ENCODE measurements at places on chromosomes 12 and 14. TPM values are rescaled to one million over a fixed set of nuclear protein-coding genes. Genes with fewer than 3 reads are reported as not detected.

DNA sequence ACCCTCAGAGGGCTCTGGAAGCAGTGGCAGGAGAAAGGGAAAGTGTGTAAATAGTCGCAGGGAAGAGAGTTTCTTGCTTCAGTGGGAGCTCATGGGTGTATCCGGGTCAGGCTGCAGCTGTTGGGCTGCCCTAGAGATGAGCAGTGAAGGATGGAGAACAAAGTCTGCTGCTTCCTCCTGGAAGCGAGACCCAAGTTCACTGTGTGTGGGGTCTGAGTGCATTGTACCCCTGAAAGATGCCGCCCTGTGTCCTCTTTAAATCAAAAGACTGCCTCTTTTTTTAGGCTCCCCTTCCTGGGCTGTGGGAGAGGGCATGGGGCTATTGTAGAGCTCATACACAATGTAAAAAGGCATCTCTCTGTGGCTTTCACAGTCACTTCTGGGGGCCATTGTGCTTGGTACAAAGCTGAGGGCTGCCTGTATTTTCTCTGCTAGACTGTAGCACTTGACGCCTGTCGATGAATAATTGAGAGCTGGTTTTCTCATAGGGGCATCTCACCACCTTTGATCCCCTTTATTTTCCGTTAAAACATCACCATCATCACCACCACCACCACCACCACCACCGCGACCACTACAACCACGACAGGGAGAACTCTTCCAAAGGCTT, 16.7 kb downstream of the CHST11 start:
- H3K27ac ChIP-seq, result no peak overlapping the region
- no peak for DNase-seq
- no peak overlapping the region for H3K4me3 ChIP-seq
- H3K4me1 ChIP-seq, result no peaks in the 10 kb centered on the region
- no peaks in the 10 kb centered on the region for H3K36me3 ChIP-seq
- H3K27me3 ChIP-seq, result no peaks in the 10 kb centered on the region

DNA sequence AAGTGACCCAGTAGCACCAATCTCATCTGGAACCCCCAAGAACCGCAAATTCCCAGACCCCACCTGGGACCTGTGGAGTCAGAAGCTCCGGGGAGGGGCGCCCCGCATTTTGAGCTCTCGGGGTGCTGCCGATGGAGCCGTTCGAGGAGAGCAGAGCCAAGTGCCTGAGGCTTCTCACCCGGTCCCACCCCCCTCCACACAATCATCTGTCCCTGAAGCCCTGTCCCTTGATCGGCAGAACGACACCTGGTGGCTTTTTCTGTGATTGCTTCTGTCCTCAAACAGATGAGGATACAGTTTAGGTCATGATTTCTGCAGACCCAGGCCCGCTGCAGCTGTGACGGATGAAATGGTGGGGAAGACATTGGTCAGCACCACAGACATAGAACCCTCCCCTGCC, 74.7 kb downstream of the NOC4L start:
- H3K4me1 ChIP-seq, result no peaks in the 10 kb centered on the region
- H3K4me3 ChIP-seq, result no peak overlapping the region
- no peaks in the 10 kb centered on the region for H3K36me3 ChIP-seq
- H3K27me3 ChIP-seq, result no peaks in the 10 kb centered on the region
- H3K27ac ChIP-seq, result no peak overlapping the region

DNA sequence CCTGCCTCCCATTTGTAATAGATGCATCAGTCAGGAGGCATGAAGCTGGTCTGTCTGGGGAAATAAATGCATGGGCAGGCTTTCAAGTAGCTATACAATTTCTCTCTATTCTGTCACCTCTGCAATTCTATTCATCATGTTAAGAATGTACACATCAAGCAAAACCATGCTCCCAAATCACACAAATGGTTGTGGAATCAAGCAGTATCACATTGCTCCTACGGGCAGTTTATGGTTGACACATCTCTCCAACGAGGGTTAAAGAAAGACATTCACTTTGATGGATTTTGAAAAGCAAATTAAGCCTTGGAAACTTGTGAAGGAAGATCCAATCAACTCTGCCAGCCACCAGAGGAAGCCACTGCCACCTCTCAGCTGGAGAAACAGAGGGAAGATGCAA, 1277.4 kb upstream of the TMEM132C start:
- H3K4me1 ChIP-seq, result no peaks in the 10 kb centered on the region
- no peak overlapping the region for H3K4me3 ChIP-seq
- no peak overlapping the region for H3K27ac ChIP-seq
- DNase-seq, result no peak

- H3K4me3 ChIP-seq, result no peak overlapping the region
- H3K27ac ChIP-seq, result no peak overlapping the region
- no peak for DNase-seq
- no peaks in the 10 kb centered on the region for H3K27me3 ChIP-seq
Measured at GRCh38 chr12:62135553-62136200, 124.5 kb upstream of the USP15 start.

DNA sequence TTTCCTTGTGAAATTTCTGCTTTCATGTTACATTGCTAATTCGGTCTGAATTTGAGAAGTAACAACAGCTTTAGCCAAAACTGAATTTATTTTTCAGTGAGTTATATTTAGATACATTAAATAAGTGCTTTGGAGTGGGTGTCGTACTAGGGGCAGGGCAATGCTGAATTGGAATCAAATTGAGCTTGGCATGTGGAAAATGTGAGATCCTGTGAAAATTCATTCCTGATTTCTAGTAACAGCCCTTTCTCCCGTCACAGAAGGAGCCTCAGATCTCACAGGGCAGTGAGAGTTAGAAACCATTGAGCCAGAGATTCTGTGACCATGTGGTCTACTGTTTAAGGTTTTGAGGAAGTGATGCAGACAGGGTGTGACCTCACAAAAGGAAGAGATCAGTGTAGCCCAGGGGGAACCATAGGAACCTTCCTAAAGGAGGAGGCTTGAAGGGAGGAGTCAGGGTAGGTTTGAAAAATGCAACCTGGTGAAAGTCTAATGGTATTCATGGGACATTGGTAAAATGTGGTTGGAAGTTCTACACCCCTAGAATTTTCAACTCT, 1136.8 kb downstream of the AACS start:
- H3K4me1 ChIP-seq, result no peaks in the 10 kb centered on the region
- no peak overlapping the region for H3K4me3 ChIP-seq

GRCh38 chr14:72291908-72292688, 359.9 kb downstream of the RGS6 start:
- H3K27me3 ChIP-seq, result no peaks in the 10 kb centered on the region
- H3K4me1 ChIP-seq, result no peaks in the 10 kb centered on the region
- no peaks in the 10 kb centered on the region for H3K36me3 ChIP-seq
- no peak overlapping the region for H3K27ac ChIP-seq

- no peaks in the 10 kb centered on the region for H3K4me1 ChIP-seq
- peaks cover 4% of the 10 kb centered on the region for H3K36me3 ChIP-seq
- H3K4me3 ChIP-seq, result no peak overlapping the region
Measured at GRCh38 chr12:53191096-53191884, 10.6 kb upstream of the CSAD start.

DNA sequence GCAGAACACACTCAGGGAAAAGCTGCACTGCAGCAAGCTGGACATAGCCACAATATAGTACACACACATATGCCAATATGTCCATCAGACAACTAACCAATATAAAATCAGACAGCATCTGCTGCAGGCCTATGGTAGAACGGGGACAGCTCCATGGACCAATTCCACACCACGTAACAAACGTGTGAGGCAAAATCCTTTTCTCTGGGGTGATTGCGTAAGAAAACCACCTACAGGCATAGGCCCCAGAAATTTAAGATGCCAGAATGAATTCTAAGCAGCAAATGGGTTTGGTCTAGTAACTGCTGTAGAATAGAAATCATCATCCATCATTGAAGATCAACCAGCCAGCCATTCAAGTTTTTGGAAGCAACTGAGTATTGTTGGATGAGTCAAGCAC, 368.9 kb upstream of the TMPO start:
- no peaks in the 10 kb centered on the region for H3K27me3 ChIP-seq
- no peaks in the 10 kb centered on the region for H3K4me1 ChIP-seq
- H3K4me3 ChIP-seq, result no peak overlapping the region
- no peak for DNase-seq
- H3K27ac ChIP-seq, result no peak overlapping the region

The PRB2 gene
- total RNA-seq, result not detected

GRCh38 chr12:18313306-18313705, 52.0 kb downstream of the PIK3C2G start:
- no peak for DNase-seq
- H3K4me1 ChIP-seq, result no peaks in the 10 kb centered on the region
- H3K27me3 ChIP-seq, result no peaks in the 10 kb centered on the region
- H3K27ac ChIP-seq, result no peak overlapping the region
- H3K4me3 ChIP-seq, result no peak overlapping the region
- no peaks in the 10 kb centered on the region for H3K36me3 ChIP-seq

DNA sequence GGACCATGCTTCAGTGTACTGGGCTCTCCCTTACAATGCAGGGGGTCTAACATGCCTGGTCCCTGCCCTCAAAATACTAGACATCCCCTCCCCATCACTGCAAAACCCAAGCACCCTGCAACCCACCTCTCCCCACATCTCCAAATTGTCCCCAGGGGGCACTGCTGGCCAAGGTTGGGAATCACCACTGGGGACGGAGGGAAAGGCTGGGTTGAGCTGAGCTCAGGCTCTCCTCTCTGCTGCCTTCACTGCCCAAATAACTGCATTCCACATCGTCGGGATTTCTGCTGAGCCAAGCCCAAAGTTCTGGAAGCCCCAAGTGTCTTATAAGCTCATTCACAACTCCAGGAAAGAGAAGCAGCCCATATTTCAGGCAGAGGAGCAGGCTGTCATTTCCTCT, 69.6 kb downstream of the NT5DC3 start:
- H3K36me3 ChIP-seq, result no peaks in the 10 kb centered on the region
- H3K27me3 ChIP-seq, result no peaks in the 10 kb centered on the region
- no peak overlapping the region for H3K4me3 ChIP-seq

The BDKRB2 gene
- 23.3 TPM for total RNA-seq

GRCh38 chr12:111121840-111122239, 201.5 kb upstream of the MYL2 start:
- no peaks in the 10 kb centered on the region for H3K27me3 ChIP-seq
- H3K4me1 ChIP-seq, result no peaks in the 10 kb centered on the region

DNA sequence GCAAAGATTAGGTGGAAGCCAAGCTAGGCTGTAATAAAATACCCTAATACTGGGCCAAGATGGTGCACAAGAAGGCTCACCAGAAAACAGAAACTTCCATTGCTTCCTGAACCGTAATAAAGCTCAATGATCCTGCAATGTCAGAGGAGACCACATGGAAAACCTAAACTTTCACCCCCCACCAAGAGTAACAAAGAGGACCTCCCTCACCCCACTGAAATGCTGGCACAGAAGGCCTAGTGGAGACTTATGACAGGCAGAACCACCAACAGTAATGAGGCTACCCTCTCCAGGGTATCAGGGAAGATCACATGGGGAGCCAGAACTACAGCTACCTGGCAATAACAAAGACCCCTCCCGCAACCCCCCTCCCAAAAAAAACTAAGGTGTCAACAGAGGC, 43.1 kb downstream of the CEP83 start:
- no peak for DNase-seq
- no peaks in the 10 kb centered on the region for H3K4me1 ChIP-seq
- H3K27ac ChIP-seq, result no peak overlapping the region
- H3K36me3 ChIP-seq, result no peaks in the 10 kb centered on the region

DNA sequence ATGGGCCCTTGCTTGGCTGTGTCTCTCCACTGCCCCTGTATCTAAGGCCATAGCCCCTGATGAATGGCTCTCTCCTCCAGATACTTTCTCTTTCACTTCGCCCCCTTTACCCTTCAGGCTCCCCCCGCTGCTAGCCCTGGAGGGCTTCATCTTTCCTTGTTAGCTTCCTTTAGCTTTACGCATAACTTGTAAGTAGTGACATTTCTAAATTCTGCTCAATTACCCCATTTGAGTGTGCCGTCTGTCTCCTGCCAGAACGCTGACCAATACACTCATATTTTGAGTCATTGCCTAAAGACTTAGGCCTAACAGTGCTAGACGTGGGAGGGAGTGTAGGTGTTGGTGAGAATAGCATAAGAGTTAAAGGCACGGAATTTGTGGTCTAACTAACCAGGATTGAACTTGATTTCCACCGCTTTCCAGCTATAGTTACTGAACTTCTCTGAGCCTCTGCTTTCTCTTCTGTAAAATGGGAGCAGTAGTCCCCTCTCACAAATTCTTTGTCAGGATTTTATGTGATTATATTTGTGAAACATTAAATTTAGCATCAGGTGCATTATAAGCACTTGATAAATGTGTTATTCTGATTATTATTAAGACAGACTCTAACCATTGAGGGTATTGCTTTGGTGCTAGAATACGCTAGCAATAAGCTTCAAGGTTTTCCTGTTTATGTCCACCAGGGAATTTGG, 129.3 kb downstream of the ZFP36L1 start:
- H3K36me3 ChIP-seq, result no peaks in the 10 kb centered on the region
- no peak overlapping the region for H3K4me3 ChIP-seq
- no peaks in the 10 kb centered on the region for H3K27me3 ChIP-seq
- peak overlapping the region; percentile 33 for H3K27ac ChIP-seq
- no peak for DNase-seq

DNA sequence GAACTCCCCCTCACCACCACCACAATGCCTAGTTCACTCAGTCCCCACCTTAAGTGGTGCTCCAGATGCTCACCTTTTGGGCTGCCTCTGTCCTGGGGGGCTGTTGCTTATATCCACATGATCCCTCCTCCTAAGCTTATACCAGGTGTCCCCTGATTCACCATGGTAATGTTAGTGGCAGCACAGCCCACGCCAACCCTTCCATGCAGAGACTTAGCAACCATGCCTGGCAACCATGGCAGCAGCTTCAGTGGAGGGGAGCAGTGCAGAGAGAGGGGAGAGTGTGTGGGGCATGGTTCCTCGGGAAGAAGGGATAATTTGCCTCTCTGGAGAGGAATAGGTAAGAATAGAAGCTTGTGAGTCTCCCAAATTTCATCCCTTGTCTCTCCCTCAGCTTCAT, 1.2 kb upstream of the DDN start:
- H3K4me1 ChIP-seq, result peaks cover 27% of the 10 kb centered on the region
- no peak overlapping the region for H3K4me3 ChIP-seq
- no peak for DNase-seq
- H3K36me3 ChIP-seq, result no peaks in the 10 kb centered on the region

- no peaks in the 10 kb centered on the region for H3K4me1 ChIP-seq
- DNase-seq, result no peak
- no peak overlapping the region for H3K27ac ChIP-seq
- H3K27me3 ChIP-seq, result no peaks in the 10 kb centered on the region
Measured at GRCh38 chr12:59023861-59024424, 103.6 kb upstream of the LRIG3 start.

- H3K27ac ChIP-seq, result no peak overlapping the region
- H3K4me3 ChIP-seq, result no peak overlapping the region
- H3K36me3 ChIP-seq, result no peaks in the 10 kb centered on the region
- H3K27me3 ChIP-seq, result no peaks in the 10 kb centered on the region
- DNase-seq, result no peak
Measured at GRCh38 chr12:70487440-70487839, 121.3 kb downstream of the KCNMB4 start.

DNA sequence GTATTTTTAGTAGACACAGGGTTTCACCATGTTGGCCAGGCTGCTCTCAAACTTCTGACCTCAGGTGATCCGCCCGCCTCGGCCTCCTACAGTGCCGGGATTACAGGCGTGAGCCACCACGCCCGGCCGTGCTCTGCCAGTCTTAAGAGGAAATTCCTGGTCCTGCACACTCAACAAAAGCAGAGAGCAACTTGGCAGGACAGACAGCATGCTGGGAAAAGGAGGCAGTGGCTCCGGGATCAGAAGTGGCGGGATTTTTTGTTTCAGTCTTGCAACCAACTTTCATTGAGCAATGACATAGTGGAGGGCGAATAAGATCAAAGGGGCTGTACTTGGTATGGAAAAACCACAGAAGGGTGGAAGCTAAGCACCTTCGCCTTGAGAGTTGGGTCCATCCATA, 2.1 kb downstream of the CKAP4 start:
- H3K36me3 ChIP-seq, result no peaks in the 10 kb centered on the region
- peak overlapping the region; percentile 90 for H3K27ac ChIP-seq
- DNase-seq, result peak; percentile 89
- H3K4me1 ChIP-seq, result peaks cover 3% of the 10 kb centered on the region
- no peaks in the 10 kb centered on the region for H3K27me3 ChIP-seq

The MAPKAPK5 gene
- total RNA-seq, result 76.9 TPM

The AICDA gene
- not detected for total RNA-seq
